Stimulated activated naive CD4-positive, alpha-beta T cell (primary cell): ENCODE measurements at places on chromosomes 4 and X.

DNA sequence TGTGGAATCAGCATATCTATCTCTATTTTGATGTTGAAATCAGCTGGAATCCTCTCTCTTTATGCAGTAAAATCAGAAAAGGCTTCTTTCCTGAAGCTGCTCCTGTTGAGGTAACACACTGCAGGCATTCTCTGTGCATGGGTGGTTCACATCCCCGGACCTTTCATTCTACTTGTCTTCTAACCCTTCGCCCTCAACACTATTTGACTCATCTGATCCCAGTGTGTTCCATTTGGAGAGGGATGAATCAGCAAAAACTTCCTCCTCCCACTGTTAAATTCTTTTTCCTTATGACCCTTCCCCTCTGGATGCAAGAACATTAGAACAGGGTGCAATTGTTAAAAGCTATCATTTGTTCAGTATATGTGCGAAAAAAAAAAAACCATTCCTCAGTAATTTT, 67.4 kb downstream of the RNF150 start:
- DNase-seq = no peak

GRCh38 chrX:3379111-3379510, 32.7 kb upstream of the MXRA5 start:
- DNase-seq = no peak

- DNase-seq = no peak
These were observed 1435.6 kb downstream of the STIM2 start for GRCh38 chr4:28296239-28296638.

- peak; percentile 54 for DNase-seq
These were observed 26.0 kb upstream of the YTHDC1 start for GRCh38 chr4:68375667-68376559.

DNA sequence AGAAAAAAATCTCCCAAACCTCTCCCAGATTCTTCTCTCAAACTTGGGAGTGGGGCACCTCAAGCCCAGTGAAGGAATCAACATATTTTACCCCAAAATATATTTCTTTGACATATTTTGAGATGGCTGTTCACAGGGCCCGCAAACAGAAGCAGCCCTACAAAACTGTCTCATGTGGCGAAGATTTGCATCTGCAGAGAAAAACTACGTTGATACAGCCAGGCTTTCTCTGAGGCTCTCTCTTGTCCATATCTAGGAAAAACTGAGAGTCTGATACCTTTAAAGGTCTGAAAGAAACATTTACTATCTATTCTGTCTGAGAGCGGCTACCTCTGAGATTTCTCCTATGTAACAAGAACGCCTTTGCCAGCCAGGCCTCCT, 23.3 kb upstream of the TMSB4X start:
- peak; percentile 50 for DNase-seq

DNA sequence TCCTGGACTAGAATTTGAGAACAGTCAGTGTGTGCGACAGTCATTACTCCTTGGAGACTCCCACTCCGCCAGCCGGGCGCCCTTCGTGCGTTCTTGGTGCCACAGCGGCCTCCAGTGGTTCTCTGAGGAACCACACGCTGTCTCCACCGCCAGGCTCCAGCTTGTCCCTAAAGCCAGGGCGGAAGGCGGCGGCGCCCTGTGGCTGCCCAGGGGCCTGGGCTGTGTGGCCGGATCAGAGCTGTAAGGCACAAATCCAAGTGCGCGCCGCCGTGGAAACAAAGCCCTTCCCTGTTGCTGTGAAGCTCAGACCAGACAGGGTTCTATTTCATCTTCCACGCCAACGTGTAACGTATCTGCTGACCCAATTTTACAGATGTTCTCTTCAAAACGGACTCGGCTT, 34.2 kb downstream of the IDS start:
- peak; percentile 49 for DNase-seq

GRCh38 chrX:72037601-72038000, 94.1 kb downstream of the RTL5 start:
- DNase-seq = no peak

DNA sequence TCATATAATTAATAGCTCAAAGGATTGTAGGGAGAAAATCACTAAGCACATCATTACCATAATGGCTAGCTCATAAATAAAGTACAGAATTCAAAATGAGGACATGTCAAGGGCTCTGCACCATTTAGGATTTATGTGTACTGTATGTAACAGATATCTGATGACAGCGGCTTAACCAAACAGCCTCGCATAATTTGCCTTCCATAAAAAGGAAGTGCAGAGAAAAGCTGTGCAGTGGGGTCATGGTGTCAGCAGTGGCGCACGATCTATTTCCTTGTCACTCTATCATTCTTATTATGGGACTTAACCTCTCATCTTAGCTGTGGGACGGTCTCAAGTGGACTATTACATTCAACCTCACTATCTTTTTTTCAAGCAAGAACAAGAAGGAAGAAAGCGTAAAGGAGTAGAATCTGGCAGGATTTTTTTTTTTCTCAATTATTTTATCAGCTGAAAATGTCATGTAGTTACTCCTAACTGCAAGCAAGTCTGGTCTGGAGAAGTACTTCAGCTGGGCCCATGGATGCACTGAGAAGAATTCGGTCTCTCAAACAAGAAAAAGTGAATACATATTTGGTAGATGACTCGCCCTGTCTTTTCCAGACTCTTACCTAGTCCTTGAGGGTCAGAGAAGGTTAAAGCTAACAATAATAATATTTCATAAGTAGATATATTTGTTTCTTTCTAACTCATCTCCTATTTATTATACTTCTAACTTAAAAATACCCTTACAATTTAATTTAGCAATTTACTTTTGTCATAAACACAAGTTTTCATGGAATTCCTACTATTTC, 94.6 kb downstream of the COX18 start:
- DNase-seq = no peak

GRCh38 chr4:102945066-102945465, 74.4 kb downstream of the SLC9B1 start:
- no peak for DNase-seq

DNA sequence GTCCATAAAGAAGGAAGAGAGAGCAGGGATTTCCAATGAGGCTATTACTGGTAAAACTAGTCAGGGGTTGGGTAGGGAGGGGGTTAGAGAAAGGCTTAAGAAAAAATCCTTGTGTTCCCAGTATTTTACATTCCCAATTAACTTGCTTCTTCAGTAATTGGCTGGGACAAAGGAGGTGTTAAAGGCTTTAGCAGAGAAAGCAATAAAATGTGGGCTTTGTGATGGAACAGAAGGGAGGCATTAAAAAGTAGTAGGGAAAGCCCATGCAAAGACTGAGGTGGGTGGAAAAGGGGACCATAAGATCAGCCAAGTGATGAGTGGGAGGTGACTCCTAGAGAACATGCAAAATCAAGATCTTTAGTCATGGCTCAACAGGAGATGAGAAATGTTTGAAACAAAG, 1467.2 kb downstream of the RPA4 start:
- DNase-seq = no peak
